ENCODE measurements at places on chromosomes 4 and X.

DNA sequence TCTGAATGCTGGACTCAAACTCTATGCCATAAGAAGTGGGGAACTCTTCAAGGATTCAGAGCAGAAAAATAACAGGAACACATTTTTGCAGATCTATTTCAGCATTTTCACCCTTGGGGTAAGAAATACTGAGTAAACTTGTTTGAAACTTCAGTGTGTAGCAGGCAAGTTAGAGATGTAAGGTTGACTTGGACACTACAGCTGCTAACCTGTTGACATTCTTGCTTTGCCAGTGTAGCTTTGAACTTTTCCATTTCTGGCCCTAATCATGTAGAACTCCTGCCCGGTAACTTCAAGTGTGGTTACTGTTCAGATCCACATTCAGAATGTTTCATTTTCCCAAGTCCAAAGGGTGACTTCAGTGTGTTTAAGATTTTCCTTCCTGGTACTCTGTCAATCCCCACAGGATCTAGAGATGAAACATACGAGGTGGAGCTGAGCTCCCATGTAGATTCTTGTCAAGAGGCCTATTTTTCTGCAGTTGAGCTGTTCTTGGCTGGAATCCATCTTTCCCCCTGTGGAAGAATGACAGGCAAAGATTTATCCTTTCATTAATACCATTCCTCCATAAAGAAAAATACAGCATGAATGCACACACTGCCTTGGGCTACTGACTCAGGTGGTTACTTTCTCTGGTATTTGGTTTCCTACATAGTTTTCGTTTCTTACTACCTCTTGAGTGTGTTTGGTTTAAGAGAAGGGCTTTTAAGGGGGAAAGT, 34.1 kb downstream of the FHDC1 start:
- DNase-seq, result no peak

DNA sequence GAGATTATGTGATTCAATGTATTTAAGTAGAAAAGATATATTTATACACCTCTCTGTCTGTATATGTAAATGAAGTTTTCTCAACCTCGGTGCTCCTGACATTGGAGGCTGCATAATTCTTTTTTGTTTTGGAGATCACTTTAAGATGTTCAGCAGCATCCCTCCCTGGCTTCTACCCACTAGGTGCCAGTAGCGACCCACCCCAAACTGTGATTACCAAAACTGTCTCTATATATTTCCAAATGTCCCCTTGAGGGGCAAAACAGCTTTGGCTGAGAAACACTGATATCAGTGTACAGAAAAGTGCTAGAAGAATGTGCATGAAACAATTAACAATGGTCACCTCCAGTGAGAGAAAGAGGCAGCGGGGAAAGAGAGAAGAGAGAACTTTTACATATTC, 51.2 kb downstream of the DCX start:
- DNase-seq, result no peak

DNA sequence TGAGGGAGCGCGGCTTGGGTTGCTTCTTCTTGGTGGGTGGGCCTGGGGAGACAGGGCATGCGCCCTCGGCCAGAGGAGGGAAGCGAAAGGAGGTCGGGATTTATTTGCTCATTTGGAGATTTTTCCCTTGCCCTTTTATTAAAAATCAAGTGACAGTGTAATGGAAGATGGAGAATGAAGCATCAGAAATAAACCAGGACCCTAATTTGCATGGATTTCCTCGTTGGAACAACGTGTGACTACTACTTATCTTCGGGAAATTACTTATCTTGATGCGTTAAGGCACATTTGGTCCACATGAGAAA, 709 bp upstream of the CLOCK start:
- DNase-seq, result no peak

GRCh38 chr4:8689741-8690140, 97.2 kb downstream of the CPZ start:
- no peak for DNase-seq

DNA sequence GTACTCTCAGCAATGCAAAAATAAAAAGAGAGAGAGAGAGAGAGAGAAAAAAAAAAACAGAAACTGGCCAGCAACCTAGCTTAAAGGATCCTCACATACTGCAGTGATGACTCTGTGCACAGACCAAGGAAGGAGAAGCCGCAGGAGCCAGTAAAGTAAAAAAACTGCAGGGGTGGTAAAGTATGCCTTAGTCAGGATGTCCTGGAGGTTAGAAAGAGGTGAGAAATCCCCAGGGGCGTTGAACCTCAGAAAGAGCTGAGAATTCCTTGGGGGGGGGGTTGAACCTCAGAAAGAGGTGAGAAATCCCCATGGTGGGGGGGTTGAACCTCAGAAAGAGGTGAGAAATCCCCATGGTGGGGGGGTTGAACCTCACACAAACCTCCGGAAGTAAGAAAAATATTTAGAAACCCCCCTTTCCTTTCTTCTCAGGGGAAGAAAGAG, 48.0 kb downstream of the MAGEA9 start:
- DNase-seq, result no peak

GRCh38 chrX:155048977-155049619, 21.8 kb downstream of the CMC4 start:
- no peak for DNase-seq

- peak; percentile 97 for DNase-seq
Observed at GRCh38 chr4:10917566-10917965, 233.0 kb upstream of the CLNK start.

DNA sequence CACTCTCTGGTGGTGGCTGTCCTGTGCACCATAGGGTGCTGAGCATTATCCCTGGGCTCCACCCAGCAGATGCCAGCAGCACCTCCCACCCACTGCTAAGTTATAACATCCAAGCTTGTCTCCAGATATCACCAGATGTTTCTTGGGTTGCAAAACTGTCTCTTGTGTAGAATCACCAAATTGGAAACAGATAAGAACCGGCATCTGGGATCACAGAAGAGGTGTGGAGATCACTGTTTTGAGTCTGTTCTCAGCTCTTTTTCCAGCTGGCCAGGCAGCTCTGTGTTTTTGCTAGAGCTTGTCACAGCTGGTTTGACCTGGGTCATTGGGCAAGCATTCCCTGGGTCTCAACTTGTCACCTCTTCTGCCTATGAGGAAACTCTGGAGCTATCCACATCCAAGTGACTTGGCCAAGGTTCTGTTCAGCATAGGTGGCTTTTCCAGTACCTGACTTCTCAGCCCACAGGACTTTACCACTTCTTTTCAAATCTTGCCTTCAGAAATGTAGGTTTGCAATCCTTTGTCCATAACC, 15.3 kb upstream of the PUDP start:
- no peak for DNase-seq

- no peak for DNase-seq
Observed at GRCh38 chr4:3690551-3691152, 75.5 kb upstream of the ADRA2C start.

- peak; percentile 59 for DNase-seq
Observed at GRCh38 chr4:78057600-78058550, 752 bp downstream of the FRAS1 start.

Measured in NCI-H1092 (cell line).